Activated CD4-positive, alpha-beta T cell treated with anti-CD3 and anti-CD28 coated beads, Interleukin-2, amount 50 U/mL, for 48 hours (primary cell): ENCODE measurements at places on chromosomes 6 and 20.
A peak's percentile ranks its signal among the peaks of the same experiment; 100 is the strongest.

DNA sequence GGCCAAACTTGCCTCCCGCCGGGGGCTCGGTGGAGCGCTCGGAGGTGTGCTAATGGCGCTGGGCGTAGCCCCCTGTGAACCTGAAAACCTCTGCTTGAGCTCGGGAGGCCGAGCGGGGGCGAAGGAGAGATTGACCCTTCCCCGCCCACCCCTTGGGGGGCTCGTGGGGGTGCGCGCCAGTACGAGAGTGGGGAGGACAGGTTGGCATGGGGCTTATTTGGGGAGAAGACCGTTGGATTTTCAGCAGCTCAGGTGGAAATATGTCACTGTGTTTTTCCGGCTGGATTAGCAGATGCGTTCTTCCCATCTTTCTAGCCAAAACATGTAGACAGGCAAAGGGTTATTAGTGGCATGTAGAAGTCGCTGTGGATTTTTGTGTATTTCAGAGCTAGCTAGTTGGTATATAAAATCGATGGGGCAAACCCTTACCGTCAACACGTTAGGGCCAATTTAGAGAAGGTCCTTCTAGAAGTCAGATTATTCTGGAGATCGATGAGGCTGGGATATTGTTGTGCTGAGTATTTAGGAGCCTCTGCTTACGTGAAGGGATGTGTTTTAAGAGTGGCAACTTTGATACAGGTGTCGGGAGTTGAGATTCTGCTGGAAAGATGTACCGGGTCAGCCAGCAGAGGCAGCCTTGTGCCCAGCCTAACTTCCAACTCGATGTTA lies 525 bp downstream of the NCOA7 start:
- DNase-seq, result peak; percentile 57

- no peak for DNase-seq
Measured at GRCh38 chr6:100987556-100987955, 106.4 kb upstream of the ASCC3 start.

DNA sequence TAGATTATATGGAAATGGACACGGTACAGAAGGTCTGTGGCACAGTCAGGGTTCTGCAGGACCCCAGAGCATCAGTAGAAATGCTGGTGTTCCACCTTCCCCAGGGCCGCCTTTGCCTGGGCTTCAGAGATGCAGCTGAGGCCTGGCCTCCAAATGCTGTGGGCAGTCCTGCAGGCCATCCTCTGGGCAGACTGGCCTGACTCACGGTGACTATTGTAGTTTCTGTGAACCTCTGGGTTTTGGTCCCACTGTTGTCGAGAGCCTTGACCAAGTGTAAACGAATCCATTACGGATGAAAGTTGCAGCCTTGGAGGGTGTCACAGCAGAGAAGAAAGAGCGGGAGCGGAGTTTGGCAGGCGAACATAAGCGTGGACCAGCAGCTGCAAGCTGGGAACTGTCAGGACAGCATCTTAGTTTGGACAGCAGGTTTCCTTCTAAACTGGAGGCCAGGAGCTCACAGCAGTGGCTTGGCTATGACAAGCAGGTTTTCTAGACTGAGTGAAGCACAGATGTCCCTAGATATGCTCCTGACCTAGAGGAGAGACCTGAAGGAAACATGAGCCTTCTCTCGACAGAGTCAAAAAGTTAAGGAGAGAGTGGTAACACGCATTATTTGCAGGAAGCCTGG lies 46.2 kb upstream of the BCLAF1 start:
- no peak for DNase-seq

DNA sequence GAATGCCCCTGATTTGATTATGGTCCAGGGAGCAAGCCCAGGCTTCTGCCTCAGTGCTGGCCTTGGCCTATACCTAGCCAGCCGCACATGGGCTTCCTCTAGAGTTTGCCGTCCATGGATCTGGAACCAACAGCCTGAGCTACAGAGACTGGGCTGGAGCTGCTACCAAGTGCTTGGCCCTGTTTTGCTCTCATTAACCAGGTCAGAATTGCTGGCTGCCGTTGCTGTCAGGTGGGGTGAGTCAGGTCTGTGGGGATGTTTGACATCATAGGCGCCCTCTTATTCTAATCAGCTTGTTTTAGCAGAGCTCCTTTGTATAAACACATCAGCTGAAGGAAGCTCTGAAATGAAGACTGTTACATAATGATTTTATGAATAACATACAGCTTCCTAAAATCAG lies 83.1 kb upstream of the PHACTR2 start:
- DNase-seq, result no peak

GRCh38 chr6:84953111-84953755 lies 188.8 kb upstream of the TBX18 start:
- DNase-seq, result no peak

DNA sequence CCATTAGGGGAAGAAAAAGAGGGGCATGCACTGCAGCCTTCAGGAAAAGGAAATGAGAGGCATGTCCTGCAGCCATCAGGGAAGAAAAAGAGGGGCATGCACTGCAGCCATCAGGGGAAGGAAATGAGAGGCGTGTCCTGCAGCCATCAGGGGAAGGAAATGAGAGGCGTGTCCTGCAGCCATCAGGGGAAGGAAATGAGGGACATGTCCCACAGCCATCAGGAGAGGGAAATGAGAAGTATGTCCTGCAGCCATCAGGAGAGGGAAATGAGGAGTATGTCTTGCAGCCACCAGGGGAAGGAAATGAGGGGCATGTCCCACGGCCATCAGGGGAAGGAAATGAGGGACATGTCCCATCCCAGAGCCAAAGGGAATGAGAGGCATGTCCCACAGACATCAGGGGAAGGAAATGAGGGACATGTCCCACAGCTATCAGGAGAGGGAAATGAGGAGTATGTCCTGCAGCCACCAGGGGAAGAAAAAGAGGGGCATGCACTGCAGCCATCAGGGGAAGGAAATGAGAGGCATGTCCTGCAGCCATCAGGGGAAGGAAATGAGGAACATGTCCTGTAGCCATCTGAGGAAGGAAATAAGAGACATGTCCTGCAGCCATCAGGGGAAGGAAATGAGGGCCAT lies 52.0 kb downstream of the PSMB1 start:
- DNase-seq, result no peak

- DNase-seq, result peak; percentile 67
Measured at GRCh38 chr6:32972353-32973143, 4.2 kb downstream of the BRD2 start.

DNA sequence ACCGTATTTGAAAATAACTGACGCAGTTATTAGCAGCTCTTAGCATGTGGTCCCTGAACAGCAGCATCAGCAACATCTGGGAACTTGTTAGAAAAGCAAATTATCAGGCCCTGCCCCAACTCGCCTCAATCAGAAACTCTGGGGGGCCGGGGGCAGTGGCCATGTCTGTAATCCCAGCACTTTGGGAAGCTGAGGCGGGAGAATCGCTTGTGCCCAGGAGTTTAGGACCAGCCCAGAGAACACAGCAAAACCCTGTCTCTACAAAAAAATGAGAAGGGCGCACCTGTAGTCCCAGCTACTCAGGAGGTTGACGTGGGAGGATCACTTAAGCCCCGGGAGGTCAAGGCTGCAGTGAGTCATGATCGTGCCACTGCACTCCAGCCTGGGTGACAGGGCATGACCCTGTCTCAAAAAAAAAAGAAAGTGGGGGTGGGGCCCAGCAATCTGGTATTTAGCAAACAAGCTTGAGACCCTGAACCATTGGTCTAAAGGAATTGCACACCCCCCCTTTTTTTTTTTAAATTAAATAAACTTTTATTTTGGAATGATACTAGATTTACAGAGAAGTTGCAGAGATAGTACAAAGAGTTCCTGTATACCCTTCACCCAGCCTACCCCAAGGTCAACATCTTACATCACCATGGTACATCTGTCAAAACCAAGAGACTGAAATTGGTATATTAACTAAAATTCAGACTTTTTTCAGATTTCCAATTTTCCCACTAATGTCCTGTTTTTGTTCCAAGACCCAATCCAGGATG lies 6.7 kb downstream of the SRXN1 start:
- DNase-seq, result no peak

DNA sequence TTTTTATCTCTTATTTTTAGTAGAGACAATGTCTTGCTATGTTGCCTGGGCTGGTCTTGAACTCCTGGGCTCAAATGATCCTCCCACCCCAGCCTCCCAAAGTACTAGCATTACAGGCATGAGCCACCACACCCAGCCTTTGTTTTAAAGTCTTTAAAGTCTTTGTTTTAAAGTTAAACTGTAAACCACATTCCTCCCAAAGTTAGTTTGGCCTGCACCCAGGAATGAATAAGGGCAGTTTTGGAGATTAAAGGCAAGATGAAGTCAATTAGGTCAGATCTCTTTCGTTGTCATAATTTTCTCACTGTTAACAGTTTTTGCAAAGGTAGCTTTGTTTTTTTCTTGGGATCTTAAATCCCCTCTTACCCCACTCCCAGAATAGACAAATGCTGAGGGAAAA lies 63.8 kb downstream of the UBR2 start:
- no peak for DNase-seq

- DNase-seq, result no peak
Measured at GRCh38 chr6:63804381-63804956, 168.9 kb downstream of the PHF3 start.

- no peak for DNase-seq
Measured at GRCh38 chr20:5033566-5033965, 32.3 kb upstream of the SLC23A2 start.

GRCh38 chr6:137271245-137272183 lies 52.3 kb upstream of the IFNGR1 start:
- no peak for DNase-seq

- no peak for DNase-seq
Measured at GRCh38 chr6:90960324-90960723, 373.5 kb upstream of the MAP3K7 start.

GRCh38 chr6:150667977-150668716 lies 68.5 kb downstream of the PLEKHG1 start:
- no peak for DNase-seq

GRCh38 chr6:157265635-157266034 lies 57.7 kb downstream of the TMEM242 start:
- DNase-seq, result no peak

DNA sequence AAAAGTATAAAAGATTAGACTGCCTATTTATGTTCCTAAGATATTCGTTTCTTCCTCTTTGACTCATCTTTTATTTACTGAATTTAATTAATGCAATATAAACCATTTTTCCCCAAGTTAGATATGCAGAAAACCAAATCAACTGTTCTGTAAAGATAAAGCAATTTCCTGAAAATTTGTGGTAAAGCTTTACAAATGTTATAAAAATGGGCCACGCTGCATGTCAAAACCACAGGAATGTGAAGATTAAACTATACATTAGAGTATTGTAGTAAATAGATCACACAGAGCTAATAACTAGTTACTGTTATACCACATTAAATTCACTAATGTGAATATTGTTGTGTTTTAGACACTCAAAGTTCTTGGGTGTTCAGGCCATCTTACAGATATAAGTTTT lies 83.4 kb downstream of the OPN5 start:
- DNase-seq, result no peak

DNA sequence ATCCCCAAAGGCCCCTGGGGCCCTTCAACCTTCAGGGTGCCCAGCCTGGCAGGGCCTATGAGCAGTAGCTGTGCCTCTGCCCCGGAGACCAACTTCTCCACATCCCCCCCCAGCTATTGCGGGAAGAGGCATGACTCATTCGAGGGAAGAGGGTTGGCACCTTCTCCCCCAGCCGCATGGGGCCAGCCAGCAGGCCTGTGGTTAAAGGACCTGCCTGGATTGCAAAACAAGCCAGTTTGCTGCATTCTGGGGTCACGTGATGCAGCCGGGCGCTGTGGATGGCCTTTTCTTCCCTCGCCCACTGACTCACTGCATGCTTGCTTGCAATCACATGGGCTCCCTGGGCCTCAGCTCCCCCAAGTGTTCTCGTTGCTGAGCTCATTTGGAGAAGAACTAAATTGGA lies 182.5 kb downstream of the MAFB start:
- no peak for DNase-seq

DNA sequence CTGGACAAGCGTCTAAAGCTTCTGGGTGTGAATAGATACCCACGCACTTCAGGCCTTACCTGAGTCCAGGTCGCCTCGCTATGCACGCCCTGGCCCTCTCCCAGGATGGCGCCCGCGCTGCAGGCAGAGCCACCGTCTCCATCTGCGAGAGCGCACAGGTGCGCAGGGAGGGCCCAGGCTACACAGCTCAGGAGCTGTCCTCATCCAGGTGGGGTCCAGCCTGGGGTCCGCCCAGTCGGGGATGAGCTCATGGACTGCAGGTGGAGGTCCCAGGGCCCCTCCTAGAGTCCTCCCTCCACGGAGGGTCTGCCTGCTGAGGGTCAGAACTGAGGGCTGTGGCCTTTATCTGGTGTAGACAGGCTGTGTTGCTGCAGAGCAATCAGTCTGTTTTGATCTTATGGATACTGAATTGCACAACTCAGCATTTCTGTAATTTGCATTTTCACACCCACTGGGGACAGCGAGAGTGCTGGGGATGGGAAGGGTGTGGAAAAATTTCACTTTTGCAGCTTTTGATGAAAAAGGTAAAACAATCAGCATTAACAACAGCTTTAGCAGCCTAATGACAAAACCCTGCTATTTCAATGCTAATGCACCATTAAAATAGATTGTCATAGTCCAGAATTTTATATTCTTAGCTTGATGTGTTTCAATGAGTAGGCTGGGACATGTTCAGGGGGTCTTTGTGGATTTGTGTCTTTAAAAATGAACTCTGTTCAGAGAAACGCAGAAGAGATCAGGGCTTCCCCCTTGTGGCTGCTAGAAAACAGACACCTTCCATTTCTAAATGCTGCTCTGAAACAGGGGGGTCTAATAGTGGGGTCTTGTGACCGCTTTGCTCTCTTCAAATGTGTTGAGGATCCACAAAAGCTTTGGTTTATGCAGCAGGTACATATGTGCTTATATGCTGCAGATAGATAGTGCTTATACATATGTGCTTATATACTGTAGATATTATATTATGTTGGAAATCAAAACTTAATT lies 77.8 kb upstream of the PHACTR3 start:
- no peak for DNase-seq

- DNase-seq, result no peak
Measured at GRCh38 chr6:34920097-34920496, 31.0 kb downstream of the ANKS1A start.

DNA sequence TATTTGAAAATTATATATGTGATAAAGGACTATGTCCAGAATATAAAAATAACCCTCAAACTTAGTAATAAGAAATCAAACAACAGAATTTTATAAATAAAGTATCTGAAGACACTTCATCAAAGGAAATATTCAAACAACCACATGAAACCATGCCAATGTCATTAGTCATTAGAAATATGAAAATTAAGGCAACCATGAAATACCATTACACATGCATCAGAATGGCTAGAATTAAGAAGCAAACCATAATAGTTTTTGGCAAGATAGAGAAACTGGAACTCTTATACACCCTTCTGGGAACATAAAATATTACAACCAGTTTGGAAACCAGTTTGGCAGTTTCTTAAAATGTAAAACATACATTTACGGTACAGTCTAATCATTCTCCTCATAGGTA lies 137.2 kb upstream of the ADGRB3 start:
- DNase-seq, result no peak

GRCh38 chr6:128410584-128410983 lies 109.8 kb downstream of the PTPRK start:
- DNase-seq, result no peak

- no peak for DNase-seq
Measured at GRCh38 chr6:107965746-107966145, 7.7 kb upstream of the SEC63 start.

DNA sequence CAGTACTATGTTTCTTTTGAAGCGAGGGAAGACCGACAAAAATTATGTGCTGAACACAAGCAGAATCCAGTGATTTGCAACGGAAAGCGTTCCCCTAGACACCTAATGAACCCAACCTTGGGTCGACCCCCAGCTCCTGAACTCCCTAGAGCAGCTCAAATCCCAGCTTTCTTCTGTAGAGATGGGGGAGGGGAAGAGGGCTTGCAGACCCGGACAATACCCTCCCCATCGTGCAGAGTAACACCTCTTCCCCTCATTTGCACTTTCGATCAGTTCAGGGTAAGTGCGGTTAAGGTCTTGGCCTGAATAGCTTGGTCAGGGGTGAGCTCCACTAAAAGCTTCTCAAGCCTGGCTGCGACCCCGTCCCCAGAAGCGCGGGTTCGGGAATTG lies 404 bp downstream of the CEP162 start:
- DNase-seq, result no peak
